ENCODE measurements at places on chromosomes 5 and 9. TPM values are rescaled to one million over a fixed set of nuclear protein-coding genes. Genes with fewer than 3 reads are reported as not detected.
A peak's percentile ranks its signal among the peaks of the same experiment; 100 is the strongest.

- H3K27me3 ChIP-seq, result no peaks in the 10 kb centered on the region
- no peaks in the 10 kb centered on the region for H3K36me3 ChIP-seq
- no peak overlapping the region for H3K4me3 ChIP-seq
- DNase-seq, result no peak
These were observed 138.8 kb upstream of the WWC1 start for GRCh38 chr5:168152660-168153059.

- no peak for DNase-seq
- no peaks in the 10 kb centered on the region for H3K4me1 ChIP-seq
- no peak overlapping the region for H3K27ac ChIP-seq
- no peaks in the 10 kb centered on the region for H3K27me3 ChIP-seq
- no peaks in the 10 kb centered on the region for H3K36me3 ChIP-seq
- no peak overlapping the region for H3K4me3 ChIP-seq
These were observed 19.8 kb upstream of the MYORG start for GRCh38 chr9:34396276-34397214.

- DNase-seq, result peak; percentile 30
- H3K27me3 ChIP-seq, result no peaks in the 10 kb centered on the region
- H3K36me3 ChIP-seq, result peaks cover 7% of the 10 kb centered on the region
- peaks cover 52% of the 10 kb centered on the region for H3K4me1 ChIP-seq
These were observed 79.9 kb downstream of the FNBP1 start for GRCh38 chr9:129962889-129963703.

- H3K27ac ChIP-seq, result no peak overlapping the region
- peaks cover 17% of the 10 kb centered on the region for H3K4me1 ChIP-seq
- H3K36me3 ChIP-seq, result no peaks in the 10 kb centered on the region
- H3K4me3 ChIP-seq, result no peak overlapping the region
- no peak for DNase-seq
These were observed 5.3 kb downstream of the TMOD1 start for GRCh38 chr9:97506787-97507186.

GRCh38 chr9:112852741-112853504 is 37.8 kb downstream of the SLC46A2 start:
- peak overlapping the region; percentile 35 for H3K27ac ChIP-seq
- H3K4me1 ChIP-seq, result peaks cover 11% of the 10 kb centered on the region
- no peaks in the 10 kb centered on the region for H3K27me3 ChIP-seq
- DNase-seq, result no peak

DNA sequence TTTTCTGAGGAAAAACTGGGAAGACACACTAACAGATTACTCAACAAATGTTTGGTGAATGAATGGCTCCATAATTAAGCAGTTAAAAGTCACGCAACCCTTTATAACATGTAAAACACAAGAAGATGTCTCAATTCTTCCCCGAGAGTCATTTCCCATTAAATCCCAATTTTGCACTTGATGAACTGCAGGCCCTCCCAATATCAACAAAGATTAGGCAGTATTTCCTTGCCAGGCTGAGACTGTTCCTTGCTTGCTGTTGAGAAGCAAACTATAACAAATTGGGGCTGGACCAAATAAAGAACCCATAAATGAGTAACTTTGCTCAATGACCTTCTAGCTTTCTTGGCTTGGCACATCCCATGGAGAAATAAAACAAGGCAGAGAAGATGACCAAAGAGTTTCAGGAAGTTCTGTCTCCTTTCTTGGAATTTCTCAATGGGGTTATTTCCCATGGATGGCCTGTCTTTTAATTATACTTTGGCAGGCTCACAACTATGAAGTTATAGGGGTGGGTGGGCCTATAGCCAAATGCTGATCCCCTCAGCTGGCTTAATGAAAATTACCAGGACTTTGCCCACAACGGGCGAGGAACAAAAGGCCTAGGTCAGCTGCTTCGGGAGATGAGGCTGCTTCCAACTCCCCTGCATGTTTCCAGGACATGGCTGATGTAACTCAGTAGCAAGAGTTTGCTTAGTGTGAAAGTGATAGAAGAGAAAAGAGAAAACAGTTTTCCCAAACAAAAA is 243.1 kb upstream of the RFX3 start:
- no peaks in the 10 kb centered on the region for H3K36me3 ChIP-seq
- no peaks in the 10 kb centered on the region for H3K27me3 ChIP-seq
- H3K4me1 ChIP-seq, result no peaks in the 10 kb centered on the region
- no peak overlapping the region for H3K27ac ChIP-seq
- DNase-seq, result no peak

- H3K4me1 ChIP-seq, result no peaks in the 10 kb centered on the region
- no peak for DNase-seq
- no peak overlapping the region for H3K27ac ChIP-seq
These were observed 162.1 kb downstream of the FSTL4 start for GRCh38 chr5:133450286-133450685.

- H3K27me3 ChIP-seq, result no peaks in the 10 kb centered on the region
- H3K4me3 ChIP-seq, result no peak overlapping the region
- no peak overlapping the region for H3K27ac ChIP-seq
- DNase-seq, result no peak
- H3K36me3 ChIP-seq, result no peaks in the 10 kb centered on the region
- H3K4me1 ChIP-seq, result peaks cover 35% of the 10 kb centered on the region
These were observed 112.4 kb downstream of the COL23A1 start for GRCh38 chr5:178477802-178478201.

- H3K27me3 ChIP-seq, result no peaks in the 10 kb centered on the region
- H3K4me3 ChIP-seq, result no peak overlapping the region
- no peaks in the 10 kb centered on the region for H3K36me3 ChIP-seq
- no peak overlapping the region for H3K27ac ChIP-seq
- DNase-seq, result no peak
These were observed 1.5 kb upstream of the TMED7 start for GRCh38 chr5:115627295-115627865.

- DNase-seq, result no peak
- peaks cover 7% of the 10 kb centered on the region for H3K27me3 ChIP-seq
- H3K27ac ChIP-seq, result no peak overlapping the region
- no peaks in the 10 kb centered on the region for H3K36me3 ChIP-seq
- no peak overlapping the region for H3K4me3 ChIP-seq
These were observed 40.6 kb upstream of the MAP1B start for GRCh38 chr5:72066705-72067107.

DNA sequence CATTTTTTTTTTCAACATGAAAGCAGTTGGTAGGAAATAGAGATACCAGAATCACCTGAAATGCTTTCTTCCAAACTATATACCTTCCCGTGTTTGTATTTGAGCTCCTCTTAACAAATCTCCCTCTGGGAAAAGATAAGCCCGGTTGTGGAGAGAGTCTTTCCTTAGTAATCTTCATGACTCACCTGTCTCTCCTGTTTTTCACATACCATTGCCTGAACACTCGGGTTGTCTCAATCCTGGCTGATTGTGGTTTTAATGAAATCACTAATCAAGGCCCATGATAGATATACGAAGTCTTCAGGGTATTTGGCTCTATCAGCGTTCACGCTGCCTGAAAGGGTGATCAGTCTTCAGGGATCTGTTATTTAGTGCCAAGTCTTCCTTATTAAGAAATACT is 136.7 kb downstream of the MAN2A1 start:
- no peak for DNase-seq
- H3K36me3 ChIP-seq, result peaks cover 46% of the 10 kb centered on the region
- no peak overlapping the region for H3K4me3 ChIP-seq
- H3K4me1 ChIP-seq, result no peaks in the 10 kb centered on the region
- no peaks in the 10 kb centered on the region for H3K27me3 ChIP-seq

DNA sequence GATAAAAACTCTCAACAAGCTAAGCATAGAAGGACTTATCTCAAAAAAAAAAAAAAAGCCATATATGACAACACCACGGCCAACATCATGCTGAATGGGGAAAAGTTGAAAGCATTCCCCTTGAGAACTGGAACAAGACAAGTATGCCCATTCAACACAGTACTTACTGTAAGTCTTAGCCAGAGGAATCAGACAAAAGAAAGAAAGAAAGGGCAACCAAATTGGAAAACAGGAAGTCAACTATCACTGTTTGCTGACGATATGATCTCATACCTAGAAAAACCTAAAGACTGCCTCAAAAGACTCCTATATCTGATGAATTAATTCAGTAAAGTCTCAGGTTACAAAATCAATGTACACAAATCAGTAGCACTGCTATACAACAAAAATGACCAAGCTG is 24.6 kb upstream of the PTGER4 start:
- no peak overlapping the region for H3K27ac ChIP-seq
- no peak overlapping the region for H3K4me3 ChIP-seq
- H3K4me1 ChIP-seq, result no peaks in the 10 kb centered on the region
- no peaks in the 10 kb centered on the region for H3K27me3 ChIP-seq
- no peak for DNase-seq
- no peaks in the 10 kb centered on the region for H3K36me3 ChIP-seq

- no peaks in the 10 kb centered on the region for H3K27me3 ChIP-seq
- DNase-seq, result no peak
- H3K4me1 ChIP-seq, result no peaks in the 10 kb centered on the region
- H3K4me3 ChIP-seq, result no peak overlapping the region
These were observed 6.2 kb downstream of the SEMA4D start for GRCh38 chr9:89491694-89492093.

GRCh38 chr5:129912601-129913255 is 8.5 kb downstream of the CHSY3 start:
- no peaks in the 10 kb centered on the region for H3K27me3 ChIP-seq
- no peaks in the 10 kb centered on the region for H3K4me1 ChIP-seq
- no peak overlapping the region for H3K4me3 ChIP-seq
- no peak for DNase-seq

GRCh38 chr5:93874080-93874479 is 132.7 kb upstream of the POU5F2 start:
- H3K4me1 ChIP-seq, result no peaks in the 10 kb centered on the region
- no peak overlapping the region for H3K4me3 ChIP-seq
- H3K27ac ChIP-seq, result no peak overlapping the region

Gene CCL21
- 140 TPM for polyA plus RNA-seq

Gene CARTPT
- not detected for polyA plus RNA-seq

Gene UBTD2
- 114 TPM for polyA plus RNA-seq

Gene COL5A1
- 272 TPM for polyA plus RNA-seq

Gene OTP
- polyA plus RNA-seq, result not detected

Gene TRMT10B
- polyA plus RNA-seq, result 21.5 TPM
